Right lung (tissue), 10 donors: ENCODE measurements at places on chromosomes 2 and 18. TPM values are rescaled to one million over a fixed set of nuclear protein-coding genes. Genes with fewer than 3 reads are reported as not detected.

DNA sequence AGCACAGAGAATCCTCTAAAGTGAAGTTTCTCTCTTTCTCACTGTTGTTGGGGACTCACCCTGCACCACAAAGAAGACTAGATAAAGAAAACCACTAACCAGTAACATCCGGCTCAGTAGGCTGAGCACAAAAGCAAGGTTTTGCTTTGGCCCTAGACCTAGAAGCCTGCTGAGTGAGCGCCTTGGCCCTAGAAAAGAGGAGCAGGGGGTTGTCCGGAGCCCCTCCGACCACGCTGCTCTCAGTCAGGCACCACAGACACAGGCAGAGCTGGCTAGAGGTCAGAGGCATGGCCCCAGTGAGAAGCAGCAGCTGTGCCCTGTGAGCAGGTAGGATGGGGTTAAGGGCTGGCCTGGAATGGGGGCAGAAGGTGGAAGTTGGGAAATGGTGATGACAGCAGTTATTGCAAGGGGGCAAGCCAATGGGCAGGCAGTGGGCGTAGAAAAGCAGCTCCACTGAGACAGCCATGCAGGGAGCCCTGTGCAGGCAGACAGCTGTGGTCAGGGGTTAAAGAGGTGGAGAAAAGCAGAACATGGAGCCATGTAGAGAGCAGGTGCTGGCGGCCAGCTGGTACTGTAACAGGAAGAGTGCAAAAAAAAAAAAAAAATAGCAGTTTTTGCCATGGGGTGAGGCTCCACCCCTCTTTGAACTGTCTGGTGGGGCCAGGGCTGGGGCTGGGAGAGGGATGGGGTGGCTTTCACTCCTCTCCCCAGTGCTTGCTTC is 36.9 kb upstream of the SLC14A1 start:
- no peak for DNase-seq

The HAT1 gene
- polyA plus RNA-seq = 54.4 TPM

DNA sequence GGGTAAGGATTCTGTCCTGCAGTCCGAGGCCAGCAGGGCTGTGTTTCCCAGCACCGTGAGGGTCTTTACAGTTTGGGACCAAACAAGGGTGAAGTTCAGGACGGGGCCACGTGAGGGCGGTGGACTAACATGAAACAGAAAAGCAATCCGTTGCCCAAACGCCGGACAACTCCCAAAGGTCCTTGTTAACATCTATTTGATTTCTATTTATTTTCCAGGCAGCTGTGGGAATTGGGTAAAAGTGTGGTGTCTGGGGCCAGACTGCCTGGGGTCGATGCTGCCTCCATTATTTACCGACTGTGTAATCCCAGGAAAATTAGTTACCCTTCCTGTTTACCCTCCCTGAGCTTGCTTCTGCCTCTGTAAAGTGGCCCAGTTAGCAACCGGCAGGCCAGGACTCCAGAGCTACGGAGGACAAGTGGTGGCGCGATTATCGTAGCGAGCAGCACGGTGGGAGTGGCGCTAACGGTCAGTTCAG is 66.3 kb upstream of the TCF7L1 start:
- peak; percentile 56 for DNase-seq

The TEKT4 gene
- polyA plus RNA-seq = 1.1 TPM

DNA sequence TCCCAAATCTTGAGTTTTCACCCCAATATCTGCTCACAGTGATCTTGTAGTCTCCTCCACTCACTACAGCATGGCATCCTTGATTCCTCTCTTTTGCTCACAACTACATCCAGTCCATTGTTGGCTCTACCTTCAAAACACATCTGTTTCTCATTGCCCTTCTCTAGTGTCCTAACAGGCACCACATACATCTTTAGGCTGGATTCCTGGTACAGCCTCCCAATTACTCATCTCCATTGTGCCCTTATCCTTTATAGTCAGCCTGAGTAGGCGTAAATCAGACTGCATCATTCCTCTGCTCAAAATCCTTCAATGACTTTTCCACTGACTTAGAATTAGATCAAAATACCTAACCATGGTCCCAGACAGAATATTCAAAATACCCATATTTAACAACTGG is 10.7 kb upstream of the TAF1B start:
- no peak for DNase-seq

The AQP12B gene
- polyA plus RNA-seq = not detected

DNA sequence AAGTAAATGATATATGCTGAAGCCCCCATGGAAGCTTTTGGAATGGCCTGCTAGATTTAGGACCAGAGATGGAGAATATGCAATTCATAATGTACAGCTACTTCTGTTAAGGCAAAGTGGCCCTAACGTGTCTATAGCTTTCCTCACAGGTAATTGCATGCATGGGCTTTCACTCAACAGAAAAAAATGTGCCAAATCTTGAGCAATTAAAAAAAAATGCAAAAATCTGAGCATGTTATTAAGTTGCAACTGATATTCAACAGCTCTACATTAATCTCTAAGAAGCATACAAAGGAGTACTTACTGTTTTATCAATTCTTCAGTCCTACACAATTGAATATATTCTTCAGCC is 79.6 kb downstream of the EFEMP1 start:
- no peak for DNase-seq

- DNase-seq = no peak
Observed at GRCh38 chr2:212873256-212873655, 278.2 kb downstream of the IKZF2 start.

The RAX gene
- polyA plus RNA-seq = not detected

The ACMSD gene
- 0.78 TPM for polyA plus RNA-seq

The PRSS56 gene
- not detected for polyA plus RNA-seq

DNA sequence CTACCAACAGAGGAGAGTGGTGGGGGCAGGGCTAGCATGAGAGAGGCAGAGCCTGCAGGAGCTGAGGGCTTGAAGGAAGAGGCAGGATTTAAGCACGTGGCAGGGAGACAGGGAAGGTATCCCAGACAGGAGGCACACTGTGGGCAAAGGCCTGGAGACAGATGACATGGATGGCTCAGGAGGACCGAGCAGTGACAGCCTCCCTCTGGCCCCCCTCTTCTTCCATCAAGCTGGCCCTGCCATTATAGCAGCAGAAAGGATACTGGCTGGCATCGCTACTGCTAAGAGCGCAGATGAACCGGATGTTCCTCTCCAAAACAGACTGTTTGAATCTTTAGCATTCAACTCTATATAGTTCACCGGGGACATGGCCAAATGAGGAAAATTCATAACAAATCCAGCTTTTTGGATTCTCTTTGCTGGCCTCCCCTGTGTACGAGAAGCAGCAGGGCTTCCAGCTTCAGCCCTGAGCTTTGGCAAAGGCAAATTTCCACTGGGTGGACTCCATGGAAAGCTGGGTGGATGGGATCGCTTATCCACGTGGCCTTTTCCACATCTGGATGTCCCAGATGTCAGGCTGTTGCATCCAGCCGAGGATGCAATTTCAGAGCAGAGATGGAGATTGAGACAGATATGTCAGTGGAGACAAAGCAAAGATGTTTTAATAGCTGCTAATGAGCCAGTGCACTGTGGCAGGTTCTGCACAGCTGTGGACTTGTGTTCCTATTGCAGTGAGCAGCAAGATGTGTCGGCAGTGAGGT is 36.2 kb downstream of the CAPN13 start:
- DNase-seq = no peak

The GAL3ST2 gene
- 0.26 TPM for polyA plus RNA-seq

DNA sequence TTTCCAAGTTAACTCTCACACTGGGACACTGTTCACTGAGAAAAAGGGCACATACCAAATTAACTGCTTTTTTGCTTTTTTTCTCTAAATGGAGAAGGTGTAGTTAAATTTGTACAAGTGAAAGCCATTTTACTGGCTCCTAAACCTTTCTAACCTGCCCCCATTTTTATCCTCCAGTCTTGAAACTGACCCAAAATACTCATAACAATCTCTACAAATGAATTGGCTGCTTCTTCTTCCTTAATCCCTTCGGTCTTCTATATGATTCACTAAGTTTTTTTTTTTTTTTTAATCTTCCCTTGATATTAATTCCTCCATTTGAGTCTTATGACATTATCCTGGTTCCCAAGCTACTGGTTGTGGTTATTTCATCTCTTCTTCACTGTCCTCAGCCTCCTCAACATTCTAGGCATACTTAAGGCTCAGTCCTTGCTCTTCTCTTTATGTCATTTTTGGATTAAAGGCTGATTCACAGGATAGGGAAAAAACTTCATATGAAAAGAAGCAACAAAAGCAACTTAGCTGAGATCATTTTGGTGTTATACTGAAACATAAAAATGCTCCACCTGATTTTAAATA is 19.8 kb downstream of the ORC2 start:
- DNase-seq = no peak

The ZSWIM2 gene
- polyA plus RNA-seq = not detected

GRCh38 chr2:114368705-114369104 is 73.7 kb upstream of the DPP10 start:
- DNase-seq = no peak

DNA sequence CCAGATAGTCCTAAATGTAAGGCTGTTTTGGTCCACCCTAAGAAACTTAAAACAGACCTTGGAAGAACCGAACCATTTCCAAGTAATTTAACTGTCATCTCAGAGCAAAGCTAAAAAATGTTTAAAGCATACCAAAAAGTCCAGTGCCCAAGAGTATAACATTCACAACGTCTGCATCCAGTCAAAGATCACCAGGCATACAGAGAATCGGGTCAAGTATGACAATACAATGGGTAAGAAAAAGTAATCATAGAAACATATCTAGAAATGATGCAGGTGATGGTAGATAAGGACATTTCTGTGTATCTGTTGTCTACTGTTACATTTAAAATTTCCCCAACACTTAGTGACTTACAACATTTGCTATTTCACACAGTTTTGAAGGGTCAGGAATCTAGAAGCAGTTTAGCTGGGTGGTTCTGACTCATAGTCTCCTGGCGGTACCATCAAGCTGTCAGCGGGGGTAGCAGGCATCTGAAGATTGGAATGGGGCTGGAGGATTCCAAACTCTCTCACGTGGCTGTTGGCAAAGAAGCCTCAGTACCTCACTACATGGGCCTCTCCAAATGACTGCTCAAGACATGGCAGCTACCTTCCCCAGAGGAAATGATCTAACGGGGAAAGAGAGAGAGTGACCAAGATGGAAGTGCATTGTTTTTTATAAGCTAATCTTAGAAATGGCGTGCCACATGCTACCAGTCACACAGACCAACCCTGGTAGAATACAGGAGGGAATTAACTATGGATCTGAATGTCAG is 36.6 kb upstream of the DYNC2LI1 start:
- DNase-seq = no peak

GRCh38 chr2:84904717-84905174 is 710 bp upstream of the TMSB10 start:
- peak; percentile 47 for DNase-seq

GRCh38 chr2:238955648-238956531 is 108.0 kb downstream of the TWIST2 start:
- no peak for DNase-seq

The LCLAT1 gene
- polyA plus RNA-seq = 12.4 TPM

GRCh38 chr18:76054156-76054555 is 440.9 kb downstream of the ZNF516 start:
- no peak for DNase-seq
